HFFc6 (cell line): ENCODE measurements at places on chromosomes 5 and 9.

- no peaks in the 10 kb centered on the region for H3K4me1 ChIP-seq
- H3K4me3 ChIP-seq: no peak overlapping the region
- H3K27me3 ChIP-seq: no peaks in the 10 kb centered on the region; the same call in 1 of the 2 replicates
- DNase-seq: no peak
Measured at GRCh38 chr9:72728031-72728770, 206.8 kb downstream of the TMC1 start.

DNA sequence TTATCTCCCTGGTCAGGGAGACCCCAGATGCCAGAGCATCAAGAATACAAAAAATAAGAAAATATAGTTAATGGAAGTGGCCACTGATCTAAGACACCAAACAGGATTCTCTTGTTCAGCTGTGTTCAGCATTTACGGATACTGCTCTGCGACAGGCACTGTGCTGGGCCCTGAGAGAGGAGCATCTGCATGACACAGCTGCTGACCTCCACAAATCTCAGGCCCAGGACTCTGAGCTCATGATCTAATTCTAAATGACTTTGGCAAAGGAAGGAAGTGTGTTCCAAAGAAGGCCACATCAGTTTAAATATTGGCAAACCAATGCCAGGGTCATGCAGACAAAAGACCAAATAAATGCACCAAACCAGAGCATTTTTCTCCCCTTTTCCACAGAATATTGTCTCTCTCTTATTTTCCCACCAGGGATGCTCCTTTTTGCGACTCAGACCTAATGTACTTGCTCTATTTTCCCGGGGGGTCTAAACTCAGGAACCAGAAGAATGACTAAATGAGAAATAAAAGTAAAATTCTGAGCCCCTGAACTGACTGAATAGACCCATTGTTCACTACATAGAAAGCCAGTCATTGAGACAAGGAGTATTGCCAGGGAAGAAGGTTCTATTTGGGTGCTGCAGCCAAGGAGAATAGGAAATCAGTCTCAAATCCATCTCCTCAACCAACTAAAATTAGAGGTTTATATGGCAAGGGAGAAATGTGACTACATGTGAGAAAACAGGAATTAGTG lies 1.4 kb upstream of the AGGF1 start:
- H3K4me3 ChIP-seq: no peak overlapping the region
- H3K36me3 ChIP-seq: peaks cover 15% of the 10 kb centered on the region; the same call in 1 of the 2 replicates
- no peak for DNase-seq
- H3K27ac ChIP-seq: no peak overlapping the region

DNA sequence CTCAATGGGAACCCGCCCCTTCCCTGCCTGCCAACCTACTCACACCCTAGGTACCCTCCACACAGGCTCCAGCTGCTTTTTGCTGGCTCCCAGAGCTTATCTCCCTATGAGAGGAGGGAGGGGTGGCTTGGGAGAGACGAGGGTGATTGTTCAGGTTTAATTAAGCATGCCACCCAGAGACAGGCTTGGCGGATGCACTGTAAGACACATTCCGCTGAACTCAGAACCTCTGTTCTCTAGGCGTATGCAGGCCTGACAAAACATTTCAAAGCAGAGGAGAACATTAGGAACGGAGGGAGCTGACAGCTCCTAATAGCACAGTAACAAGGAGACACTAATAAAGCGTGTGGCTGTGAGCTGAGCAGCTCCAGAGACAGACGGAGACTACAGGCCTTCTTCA lies 80.1 kb downstream of the TRIM32 start:
- H3K4me1 ChIP-seq: no peaks in the 10 kb centered on the region
- H3K27me3 ChIP-seq: peaks cover 3% of the 10 kb centered on the region; the same call in 1 of the 2 replicates
- H3K27ac ChIP-seq: no peak overlapping the region
- no peaks in the 10 kb centered on the region for H3K36me3 ChIP-seq
- no peak for DNase-seq

GRCh38 chr5:131899686-131900085 lies 45.8 kb downstream of the MEIKIN start:
- H3K27ac ChIP-seq: no peak overlapping the region
- H3K27me3 ChIP-seq: peaks cover 1% of the 10 kb centered on the region
- no peaks in the 10 kb centered on the region for H3K4me1 ChIP-seq
- H3K4me3 ChIP-seq: no peak overlapping the region
- no peaks in the 10 kb centered on the region for H3K36me3 ChIP-seq
